ENCODE measurements at places on chromosomes 2 and 18.

GRCh38 chr2:147679191-147679954, 165.5 kb upstream of the ACVR2A start:
- DNase-seq = peak; percentile 31

DNA sequence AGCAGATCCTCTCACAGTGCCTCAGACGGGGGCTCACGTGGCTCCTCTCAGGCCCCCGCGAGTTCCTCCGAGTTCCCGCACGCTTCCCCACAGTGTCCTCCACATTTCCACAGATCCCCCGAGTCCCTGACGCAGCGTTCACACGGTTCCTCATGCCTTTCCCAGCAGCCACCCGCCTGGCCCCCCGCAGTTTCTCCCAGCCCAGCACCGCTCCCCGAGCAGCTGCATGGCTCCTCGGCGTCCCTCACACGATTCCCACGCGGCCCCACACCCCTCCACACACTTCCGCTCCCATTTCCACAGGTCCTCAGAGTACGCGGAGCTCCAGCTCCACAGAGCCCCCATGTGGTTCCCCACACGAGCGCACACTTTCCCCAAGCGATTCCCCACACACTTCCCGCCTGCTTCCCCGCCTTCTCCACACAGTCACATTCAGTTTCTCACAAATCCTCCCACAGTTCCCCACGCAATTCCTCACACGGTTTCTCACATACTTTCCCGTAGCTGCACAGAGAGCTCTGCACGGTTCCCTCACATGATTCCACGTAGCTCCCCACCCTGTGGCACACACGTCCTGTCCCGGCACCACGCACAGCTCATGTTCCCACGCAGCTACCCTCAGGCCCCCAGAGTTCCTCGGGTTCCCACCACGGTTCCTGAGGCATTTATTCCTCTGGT, 39.9 kb downstream of the KIF1A start:
- no peak for DNase-seq

DNA sequence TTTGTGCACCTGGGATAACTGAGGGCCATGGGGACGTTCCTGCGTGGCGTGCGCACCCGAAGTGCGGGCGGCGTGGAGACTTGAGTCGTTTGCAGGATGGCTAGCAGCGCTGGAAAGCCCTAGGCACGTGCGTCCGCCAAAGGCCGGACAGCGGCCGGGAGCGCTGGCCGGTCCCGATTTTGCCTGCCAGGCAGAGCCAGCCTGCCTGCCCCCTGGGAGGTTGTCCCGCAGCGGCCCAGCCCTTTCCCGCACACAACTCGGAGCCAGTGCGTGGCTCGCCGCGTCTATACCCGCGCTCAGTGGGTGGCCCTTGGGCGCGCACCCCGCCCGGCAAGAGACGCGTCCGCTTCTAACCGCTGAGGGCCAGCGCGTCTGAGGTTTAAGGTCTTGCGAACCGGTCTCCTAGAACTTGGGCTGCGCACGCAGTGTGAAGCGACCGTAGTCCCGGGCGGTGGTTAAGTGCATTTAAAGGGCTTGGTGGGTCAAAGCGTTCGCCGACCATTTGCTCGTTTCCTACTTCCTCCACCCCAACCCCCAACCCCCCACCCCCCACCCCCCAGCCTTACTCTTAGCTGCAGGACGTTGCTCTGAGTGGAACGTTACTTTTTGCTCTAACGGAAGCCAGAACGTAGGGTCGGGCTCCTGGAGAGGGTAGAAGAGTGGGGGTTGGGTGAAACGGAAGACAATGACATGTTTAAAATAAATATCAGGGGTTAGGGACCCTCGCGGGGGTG, 627 bp downstream of the CDCA7 start:
- peak; percentile 72 for DNase-seq

DNA sequence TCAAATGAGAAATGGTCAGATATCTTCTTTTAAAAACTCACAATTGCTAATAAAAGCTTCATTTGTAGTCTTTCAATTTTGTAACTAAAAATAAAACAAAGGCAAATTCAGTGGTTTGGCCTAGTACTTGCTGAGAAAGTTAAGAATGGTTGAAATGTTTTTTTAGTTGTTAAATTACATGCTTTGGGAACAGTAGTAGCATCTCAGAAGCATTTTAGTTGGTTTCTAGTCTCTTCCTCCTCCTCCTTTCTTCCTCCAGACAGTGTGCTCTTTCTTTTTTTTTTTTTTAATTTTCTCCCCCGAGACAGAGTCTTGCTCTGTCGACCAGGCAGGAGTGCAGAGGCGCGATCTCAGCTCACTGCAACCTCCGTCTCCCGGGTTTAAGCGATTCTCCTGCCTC, 9.8 kb downstream of the TRAK2 start:
- DNase-seq = no peak

GRCh38 chr2:177568893-177569292, 176.3 kb downstream of the AGPS start:
- no peak for DNase-seq

DNA sequence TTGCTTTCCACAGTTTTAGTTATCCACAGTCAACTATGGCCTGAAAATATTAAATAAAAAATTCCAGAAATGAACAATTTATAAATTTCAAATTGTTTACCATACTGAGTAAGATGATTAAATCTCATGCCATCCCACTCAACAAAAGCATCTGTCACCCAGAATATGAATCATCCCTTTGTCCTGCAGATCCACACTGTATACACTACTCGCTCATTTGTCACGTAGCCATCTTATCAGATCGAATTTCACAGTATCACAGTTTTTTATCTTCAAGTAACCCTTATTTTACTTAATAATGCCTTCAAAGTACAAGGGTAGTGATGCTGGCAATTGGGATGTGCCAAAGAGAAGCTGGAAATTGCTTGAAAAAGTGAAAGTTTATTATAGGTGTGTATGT, 291.8 kb upstream of the LRATD1 start:
- peak; percentile 29 for DNase-seq

DNA sequence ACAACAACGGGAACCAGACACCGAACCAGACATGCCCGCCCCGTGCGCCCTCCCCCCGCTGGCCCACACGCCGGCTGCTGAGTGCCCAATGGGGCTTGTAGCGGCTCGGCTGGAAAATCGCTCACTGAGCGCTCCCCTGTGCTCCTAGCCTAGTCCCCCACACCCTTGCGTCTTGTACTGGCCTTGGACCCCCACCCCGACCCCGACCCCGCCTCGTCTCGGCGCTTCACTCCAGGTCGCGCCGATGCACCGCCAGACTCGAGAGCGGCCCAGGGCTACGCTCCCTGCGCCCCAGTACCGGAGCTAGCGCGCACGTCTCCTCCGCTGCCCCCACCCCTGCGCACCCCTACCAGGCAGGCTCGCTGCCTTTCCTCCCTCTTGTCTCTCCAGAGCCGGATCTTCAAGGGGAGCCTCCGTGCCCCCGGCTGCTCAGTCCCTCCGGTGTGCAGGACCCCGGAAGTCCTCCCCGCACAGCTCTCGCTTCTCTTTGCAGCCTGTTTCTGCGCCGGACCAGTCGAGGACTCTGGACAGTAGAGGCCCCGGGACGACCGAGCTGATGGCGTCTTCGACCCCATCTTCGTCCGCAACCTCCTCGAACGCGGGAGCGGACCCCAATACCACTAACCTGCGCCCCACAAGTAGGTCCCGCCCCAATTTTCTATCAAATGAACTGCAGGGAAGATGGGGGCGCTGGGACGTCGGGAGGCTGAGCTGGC, 1.5 kb downstream of the GAD1 start:
- DNase-seq = no peak

- DNase-seq = no peak
Observed at GRCh38 chr18:80190311-80190710, 57.0 kb downstream of the PARD6G start.

GRCh38 chr2:6444514-6444913, 421.2 kb downstream of the CMPK2 start:
- DNase-seq = no peak

DNA sequence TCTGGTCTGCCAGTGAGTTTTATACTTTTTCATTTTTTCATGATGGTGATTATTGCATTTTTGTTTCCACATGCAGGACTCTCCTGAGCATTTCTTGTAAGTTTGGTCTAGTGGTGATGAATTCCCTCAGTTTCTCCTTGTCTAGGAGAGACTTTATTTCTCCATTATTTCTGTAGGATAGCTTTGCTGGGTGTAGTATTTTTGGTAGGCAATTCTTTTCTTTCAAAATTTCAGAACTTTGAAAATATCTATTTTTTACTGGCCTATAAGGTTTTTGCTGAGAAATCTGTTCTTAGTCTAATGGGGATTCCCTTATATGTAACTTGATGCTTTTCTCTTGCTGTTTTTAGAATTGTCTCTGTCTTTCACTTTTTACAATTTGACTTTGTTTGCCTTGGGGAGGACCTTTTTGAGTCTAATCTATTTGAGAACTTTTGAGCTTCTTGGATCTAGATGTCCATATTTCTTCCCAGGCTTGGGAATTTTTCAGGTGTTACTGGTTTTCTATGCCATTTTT, 149.1 kb downstream of the UBR3 start:
- no peak for DNase-seq

- DNase-seq = no peak
Observed at GRCh38 chr2:29880084-29880483, 41.3 kb downstream of the ALK start.

DNA sequence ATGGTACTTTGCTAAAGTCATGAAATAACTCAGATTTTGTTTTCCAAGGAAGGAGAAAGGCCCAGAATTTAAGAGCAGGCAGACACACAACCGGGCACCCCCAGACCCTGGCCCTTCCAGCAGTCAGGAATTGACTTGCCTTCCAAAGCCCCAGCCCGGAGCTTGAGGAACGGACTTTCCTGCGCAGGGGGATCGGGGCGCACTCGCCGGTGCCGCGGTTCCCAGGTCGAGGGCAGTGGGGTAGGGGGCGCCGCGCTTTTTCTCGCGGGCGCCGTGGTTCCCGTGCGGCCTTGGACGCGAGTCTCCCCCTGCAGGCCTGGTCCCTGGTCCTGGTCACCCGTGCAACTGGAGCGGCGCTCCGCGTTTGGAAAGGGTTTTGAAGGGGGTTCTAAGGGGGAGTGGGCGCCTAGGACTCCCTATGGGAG, 1.2 kb downstream of the ZNF236 start:
- DNase-seq = no peak

DNA sequence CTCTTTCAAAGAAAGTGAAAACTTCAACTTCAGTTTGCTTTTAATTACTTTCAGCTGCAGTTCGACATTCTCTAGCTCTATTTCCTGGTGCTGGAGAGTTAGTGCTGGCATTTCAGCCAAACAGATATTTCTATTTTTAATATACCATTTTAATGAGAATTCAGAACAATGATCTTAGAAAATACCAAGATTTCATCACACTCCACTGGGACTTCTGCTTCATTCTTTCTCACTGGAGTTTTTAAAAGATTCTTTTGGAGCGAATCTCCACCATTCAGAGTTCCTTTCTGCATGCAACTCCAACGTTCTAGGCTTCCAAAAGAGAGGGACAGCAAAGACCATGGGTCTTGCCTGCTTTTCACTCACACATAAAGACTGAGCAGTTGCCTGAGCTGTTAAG, 94.2 kb downstream of the CABLES1 start:
- no peak for DNase-seq

- no peak for DNase-seq
Observed at GRCh38 chr2:26608557-26608956, 32.6 kb downstream of the CIB4 start.

GRCh38 chr2:153584244-153584643, 105.7 kb upstream of the RPRM start:
- DNase-seq = no peak

- DNase-seq = peak; percentile 45
Observed at GRCh38 chr2:26172189-26172870, 558 bp upstream of the GAREM2 start.

DNA sequence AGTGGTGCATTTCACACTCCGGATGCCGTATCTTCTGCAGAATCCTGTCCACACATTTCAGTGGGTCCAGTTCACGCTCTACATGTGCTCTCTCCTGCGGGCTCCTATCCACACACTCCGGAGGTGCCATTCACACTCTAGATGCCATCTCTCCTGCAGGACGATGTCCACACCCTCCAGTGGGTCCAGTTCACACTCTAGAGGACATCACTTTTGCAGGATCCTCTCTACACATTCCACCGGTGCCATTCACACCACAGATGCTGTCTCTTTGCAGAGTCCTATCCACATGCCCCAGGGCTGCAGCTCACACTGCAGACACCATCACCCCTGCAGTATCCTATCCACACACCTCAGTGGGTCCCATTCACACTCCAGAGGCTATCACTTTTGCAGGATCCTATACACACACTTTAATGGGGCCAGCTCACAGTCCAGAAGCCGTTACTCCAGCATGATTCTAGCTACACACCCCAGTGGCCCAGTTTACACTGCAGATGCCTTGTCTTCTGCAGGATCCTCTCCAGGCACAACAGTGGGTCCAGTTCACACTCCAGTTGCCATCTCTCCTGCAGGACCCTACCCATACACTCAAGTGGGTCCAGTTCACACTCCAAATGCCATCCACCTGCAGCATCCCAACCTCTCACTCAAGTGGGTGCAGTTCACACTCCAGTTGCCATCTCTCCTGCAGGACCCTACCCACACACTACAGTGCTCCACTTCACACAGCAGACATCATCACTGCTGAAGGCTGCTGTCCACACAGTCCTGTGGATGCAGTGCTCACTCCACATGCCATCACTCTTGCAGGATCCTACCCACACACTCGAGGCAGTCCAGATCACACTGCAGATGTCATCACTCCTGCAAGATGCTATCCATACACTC, 2.1 kb upstream of the PXDN start:
- no peak for DNase-seq

- DNase-seq = peak; percentile 46
Observed at GRCh38 chr2:70902067-70902442, 33.6 kb upstream of the ATP6V1B1 start.

DNA sequence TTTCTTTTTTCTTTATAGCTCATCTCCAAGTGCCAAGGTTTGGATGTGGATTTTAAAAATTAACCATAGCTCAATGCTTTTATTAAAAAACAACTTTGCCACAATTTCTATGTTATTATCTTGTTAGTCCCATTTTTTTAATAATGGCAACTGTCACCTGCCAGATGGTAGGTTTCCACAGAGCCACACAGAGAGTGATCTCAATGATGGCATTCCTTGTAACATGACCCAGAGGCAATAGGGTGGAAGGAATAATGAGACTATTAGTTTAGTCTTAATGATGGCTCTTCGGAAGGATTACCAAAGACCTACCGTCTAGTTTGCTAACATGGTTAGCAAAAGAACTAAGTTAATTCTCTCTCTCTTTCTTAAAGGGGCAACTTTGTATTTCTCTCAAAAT, 64.0 kb downstream of the REL start:
- DNase-seq = peak; percentile 4

Measured in NCI-H146 (cell line).